ENCODE measurements at places on chromosomes 4 and X.

DNA sequence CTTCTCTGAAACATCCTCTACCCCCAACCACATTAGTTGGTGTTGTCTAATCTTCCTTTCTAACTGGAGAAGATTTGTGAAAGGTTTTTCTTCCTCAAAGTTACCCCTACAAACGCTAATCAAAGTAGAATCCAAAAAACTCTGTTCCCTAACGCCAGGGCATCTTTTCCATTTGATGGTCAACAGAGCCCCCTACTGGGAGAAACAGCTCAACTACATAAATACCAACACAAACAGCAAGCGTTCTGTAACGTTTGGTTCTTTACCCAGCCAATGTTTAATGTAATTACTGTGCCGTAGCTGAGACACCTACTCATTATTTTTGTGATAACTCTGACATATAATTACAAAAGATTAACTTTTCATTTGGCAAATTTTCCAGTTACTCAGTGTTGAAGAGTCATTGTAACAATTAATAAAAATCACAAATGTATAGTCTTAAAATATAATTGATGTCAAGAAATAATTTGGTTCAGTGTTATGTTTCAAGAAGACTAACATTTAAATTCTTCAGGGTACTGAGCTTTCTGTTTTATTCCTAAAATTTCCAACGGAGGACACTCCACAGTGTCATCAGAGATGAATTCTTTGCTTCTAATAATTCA, 94.9 kb upstream of the TBC1D9 start:
- DNase-seq = peak; percentile 69

DNA sequence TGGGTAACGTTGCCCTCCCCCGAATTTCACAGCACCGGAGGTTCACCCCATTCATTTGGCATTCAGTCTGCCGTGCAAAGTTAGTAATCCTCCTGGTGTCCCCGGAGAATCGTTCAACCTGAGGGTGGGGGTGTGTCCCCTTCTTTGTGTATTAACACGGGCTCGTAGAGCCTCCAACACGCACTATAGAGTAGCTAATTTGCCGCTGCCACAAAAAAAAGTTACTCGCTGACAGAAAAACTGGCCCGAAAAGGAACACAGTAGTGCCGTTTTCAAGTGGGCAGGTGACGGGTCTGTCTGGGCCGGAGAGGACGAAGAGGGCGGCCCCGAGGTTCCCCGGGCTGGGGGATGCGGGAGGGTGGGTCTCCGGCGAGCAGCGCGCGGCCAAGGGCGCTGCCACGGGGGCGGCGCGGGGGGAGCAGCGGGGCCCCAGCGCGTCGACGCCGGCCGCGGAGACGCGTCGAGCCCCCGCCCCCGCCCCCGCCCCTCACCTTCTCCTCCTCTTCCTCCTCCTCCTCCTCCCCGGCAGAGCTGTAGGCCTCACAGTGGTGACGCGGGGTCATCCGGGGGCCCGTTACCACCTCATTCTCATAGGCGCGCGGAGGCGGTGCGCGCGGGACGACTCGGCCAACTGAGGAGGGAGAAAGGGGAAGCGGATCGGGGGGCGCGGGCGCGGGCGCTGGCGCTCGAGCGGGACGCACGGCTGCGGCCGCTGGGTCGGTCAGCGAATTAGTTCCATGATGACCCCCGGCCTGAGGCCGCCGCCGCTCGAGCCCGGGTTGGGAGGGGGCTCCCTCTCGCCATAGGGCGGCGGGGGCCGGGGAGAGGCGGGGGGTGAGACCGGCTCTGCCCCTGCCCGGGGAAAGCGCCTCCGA, 571 bp downstream of the CCNI start:
- DNase-seq = peak; percentile 70

DNA sequence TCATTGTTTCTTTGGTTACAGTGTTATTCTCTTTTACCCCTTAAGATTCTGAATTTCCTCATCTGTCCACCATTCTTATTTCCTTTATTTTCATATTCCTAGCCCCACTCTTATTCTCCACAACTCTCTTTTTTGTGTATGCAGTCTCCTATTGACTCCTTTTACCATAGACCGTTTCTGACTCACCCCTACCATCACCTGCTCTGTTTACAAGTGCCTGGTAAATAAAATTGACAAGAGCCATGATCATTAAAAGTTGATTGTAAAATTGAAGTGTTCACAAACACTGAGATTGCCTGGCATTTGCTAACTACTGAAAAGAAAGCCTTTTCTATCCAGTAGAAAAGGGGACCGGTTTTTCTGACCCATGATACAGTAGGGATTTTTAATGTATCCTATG, 54.4 kb downstream of the MRPL1 start:
- DNase-seq = no peak

DNA sequence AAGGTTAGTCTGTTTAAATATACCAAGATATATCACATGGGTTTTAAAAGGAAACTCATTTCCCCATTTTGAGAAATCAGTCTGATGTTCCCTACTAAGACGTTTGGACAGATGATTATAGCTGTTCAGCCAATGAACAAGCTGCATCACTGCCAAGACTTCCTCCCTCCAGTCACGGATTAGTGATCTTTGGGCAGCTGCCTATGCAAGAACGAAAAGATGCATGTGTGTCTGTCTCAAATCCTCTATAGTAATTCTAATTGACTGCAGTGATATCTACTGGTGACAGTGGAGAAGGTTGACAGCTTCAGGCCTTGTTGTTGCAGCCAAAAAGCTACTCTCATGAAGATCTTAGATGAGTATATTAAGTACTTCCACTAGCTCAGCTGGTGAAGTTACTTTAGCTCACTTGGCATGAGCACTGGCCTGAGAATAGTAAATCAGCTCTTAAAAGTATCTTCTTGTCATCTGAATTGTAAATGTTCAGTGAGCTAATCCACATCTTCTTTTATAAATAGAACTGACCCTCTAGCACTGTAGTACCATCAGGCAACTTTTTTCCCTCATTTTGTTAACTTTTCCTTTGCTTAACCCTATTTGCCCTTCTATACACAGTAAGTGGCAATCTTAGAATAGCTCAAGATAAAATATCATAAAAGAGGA, 134.5 kb upstream of the PCDH10 start:
- DNase-seq = no peak

GRCh38 chrX:37820646-37821045, 26.7 kb downstream of the DYNLT3 start:
- DNase-seq = no peak

- no peak for DNase-seq
Measured at GRCh38 chrX:102964940-102965339, 27.9 kb downstream of the RAB40AL start.

- no peak for DNase-seq
Measured at GRCh38 chrX:105189093-105189492, 31.4 kb downstream of the TEX13A start.
